ENCODE measurements at places on chromosomes 2 and 18.

GRCh38 chr2:224650815-224651439, 65.2 kb downstream of the CCDC195 start:
- DNase-seq: no peak

- no peak for DNase-seq
Observed at GRCh38 chr18:74631623-74632350, 34.1 kb downstream of the ZNF407 start.

DNA sequence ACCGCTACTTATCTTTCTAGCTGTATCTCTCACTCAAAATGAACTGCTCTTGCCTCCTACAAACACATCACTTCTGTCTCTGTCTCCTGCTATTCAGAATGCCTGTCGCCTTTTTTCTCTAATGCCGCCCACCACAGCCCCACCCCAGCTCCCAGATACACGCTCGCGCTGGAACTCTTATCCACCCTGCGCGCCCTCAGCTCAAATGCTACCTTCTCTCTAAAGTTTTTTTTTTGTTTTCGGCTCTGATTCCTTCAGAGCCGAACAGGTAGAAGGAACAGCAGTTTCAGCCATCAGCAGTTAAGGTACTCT, 3.9 kb upstream of the SOS1 start:
- DNase-seq: no peak

GRCh38 chr2:68167186-68167585, 9.5 kb downstream of the PNO1 start:
- DNase-seq: no peak

DNA sequence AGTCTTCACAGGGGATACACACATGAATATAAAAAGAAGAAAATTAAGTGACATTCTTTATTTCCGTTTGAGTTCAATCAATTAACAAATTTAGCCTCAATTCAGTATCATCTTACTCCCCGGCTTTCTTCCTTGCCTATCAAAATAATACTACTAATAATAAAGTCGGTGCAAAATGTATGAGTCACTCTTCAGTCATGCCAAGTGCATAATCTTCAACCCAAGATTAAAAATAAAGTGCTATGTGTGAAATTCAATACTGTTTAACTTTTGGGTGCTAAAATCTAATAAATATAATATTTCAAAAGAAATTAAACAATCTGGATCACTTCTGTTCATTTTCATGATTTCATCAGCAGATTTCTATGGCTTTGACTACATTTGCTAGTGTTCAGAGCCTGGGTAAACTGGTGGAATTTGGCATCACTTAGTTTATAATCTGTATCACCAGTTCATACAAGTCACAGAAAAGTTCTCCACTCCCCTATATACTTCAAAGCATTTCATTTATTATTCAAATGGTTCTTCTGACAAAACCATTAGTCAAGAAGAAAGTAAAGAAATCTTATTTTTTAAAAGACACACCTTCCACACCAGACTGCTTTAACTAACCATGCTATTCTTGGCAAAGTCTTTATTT, 183.6 kb downstream of the THADA start:
- no peak for DNase-seq

DNA sequence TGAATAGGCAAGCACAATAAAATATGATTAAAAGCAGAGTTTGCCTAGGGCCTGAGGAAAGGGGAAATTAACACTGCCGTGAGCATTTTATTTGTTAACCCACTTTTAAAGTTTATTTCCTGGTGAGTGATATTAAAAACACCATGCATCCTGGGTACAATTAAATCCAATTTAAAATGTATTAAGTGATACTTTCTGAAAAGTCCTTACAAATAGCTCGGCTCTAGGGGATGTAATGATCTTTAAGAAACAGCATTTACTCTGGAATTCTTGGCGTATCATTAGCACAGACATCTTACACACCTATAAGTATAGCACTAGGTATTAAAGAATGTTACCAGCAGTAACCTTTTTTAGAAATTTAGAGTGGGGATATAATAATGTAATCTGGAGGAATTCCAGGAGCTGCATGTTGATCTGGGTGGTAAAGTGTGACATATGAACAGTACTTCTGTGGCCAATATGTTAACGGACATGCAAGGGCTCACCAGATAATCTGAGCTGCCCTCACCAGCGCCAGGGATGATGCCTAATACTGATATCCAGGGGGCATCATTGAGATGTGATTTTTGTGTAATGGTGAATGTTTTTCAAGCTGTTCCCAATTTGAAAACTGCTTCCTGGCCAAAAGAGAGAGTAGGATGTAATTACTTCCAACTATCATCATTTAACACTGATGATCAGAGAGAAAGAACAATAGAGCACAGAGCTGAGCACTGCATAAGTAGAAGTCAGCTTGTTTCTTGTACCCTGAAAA, 235.9 kb downstream of the DSEL start:
- DNase-seq: no peak

All from D721Med (cell line).